SJCRH30 (cell line): ENCODE measurements at places on chromosomes 7 and 10.

- DNase-seq = no peak
- H3K36me3 ChIP-seq = no peaks in the 10 kb centered on the region
- H3K4me1 ChIP-seq = no peaks in the 10 kb centered on the region
- H3K27ac ChIP-seq = no peak overlapping the region
- H3K27me3 ChIP-seq = peaks cover 5% of the 10 kb centered on the region; the same call in 1 of the 2 replicates
These were observed 55.5 kb downstream of the ZNF783 start for GRCh38 chr7:149317496-149317895.

- peaks cover 14% of the 10 kb centered on the region for H3K36me3 ChIP-seq
- no peaks in the 10 kb centered on the region for H3K27me3 ChIP-seq
- no peak overlapping the region for H3K27ac ChIP-seq
- H3K4me1 ChIP-seq = no peaks in the 10 kb centered on the region
These were observed 59.3 kb downstream of the NUDCD3 start for GRCh38 chr7:44431091-44431608.

GRCh38 chr7:2461268-2462026 lies 14.8 kb downstream of the GRIFIN start:
- no peak overlapping the region for H3K27ac ChIP-seq
- H3K27me3 ChIP-seq = no peaks in the 10 kb centered on the region
- DNase-seq = no peak
- 0 out of 2 replicates have a peak, but pooled peaks cover 5% of the 10 kb centered on the region for H3K4me1 ChIP-seq
- H3K4me3 ChIP-seq = no peak overlapping the region

DNA sequence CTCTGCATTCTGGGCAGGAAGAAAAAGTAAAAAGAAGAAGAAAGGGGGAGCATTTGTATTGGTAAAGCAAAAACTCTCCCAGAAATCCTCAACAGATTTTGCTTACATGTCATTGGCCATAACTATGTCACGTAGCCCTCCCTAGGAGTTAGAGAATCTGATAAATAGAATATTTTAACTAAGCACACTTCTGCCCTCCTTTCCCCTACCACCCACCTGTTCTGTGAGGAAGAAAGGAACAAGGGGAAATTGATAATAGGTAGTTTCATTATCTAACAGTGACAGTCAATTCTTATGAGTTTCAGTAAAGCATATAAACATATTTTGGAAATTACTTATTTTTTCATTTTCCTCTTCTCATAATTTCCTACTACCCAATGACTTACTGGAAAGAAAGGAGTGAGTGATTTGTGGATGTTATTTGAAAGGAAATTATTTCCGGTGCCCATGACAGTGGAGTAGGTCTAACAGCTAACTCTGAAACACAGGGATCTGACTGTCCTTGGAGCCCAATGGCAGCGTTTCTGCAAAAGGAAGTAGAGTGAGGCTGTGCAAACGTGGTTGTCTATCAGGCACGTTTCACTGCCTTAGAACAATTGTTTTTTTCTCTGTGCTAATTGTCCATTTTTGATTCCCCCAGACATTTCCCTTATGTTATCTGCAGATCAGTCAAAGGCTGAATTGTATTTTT lies 128.6 kb upstream of the MDFIC start:
- H3K4me1 ChIP-seq = no peaks in the 10 kb centered on the region
- DNase-seq = no peak
- no peak overlapping the region for H3K27ac ChIP-seq
- H3K36me3 ChIP-seq = no peaks in the 10 kb centered on the region
- no peak overlapping the region for H3K4me3 ChIP-seq

DNA sequence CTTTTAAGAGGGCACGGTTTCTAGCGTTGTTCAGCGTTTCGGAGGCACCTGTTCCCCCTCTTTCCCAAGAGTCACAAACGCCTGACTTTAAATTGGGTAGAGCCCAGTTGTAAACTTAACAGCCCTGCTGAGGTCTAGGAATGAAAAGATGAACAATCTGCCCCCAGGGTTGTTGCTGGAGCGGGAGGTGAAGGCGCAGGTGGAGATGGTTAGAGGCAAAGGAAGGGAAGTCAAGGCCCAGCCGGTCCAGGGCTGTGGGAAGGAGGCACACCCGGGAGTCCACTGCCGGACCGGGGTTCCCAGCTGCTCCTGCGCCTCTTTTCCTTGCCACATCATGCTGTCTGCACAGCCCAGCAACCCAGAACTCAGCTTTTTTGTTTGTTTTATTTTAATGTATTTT lies 770 bp downstream of the PRXL2A start:
- H3K4me3 ChIP-seq = peak overlapping the region; percentile 81
- H3K27ac ChIP-seq = peak overlapping the region; percentile 73
- no peaks in the 10 kb centered on the region for H3K27me3 ChIP-seq
